HFFc6 (cell line): ENCODE measurements at places on chromosomes 12 and 14.

GRCh38 chr14:97634751-97635150 lies 837.6 kb downstream of the VRK1 start:
- no peak for DNase-seq

DNA sequence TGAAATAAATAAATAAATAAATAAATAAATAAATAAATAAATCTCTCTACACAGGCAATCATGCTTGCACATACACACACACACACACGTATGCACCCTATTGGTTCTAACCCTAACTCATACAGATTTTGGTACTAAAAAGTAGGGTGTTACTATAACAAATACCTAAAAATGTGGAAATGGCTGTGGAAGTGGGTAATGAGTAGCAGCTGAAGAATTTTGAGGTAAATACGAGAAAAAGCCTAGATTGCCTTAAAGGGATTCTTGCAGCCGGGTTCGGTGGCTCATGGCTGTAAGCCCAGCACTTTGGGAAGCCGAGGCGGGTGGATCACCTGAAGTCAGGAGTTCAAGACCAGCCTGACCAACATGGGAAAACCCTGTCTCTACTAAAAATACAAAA lies 15.7 kb upstream of the SLC2A3 start:
- DNase-seq, result no peak

GRCh38 chr14:73796893-73797542 lies 54.6 kb upstream of the PTGR2 start:
- no peak for DNase-seq

GRCh38 chr12:15268927-15269552 lies 47.8 kb upstream of the RERG start:
- DNase-seq, result peak; percentile 75

DNA sequence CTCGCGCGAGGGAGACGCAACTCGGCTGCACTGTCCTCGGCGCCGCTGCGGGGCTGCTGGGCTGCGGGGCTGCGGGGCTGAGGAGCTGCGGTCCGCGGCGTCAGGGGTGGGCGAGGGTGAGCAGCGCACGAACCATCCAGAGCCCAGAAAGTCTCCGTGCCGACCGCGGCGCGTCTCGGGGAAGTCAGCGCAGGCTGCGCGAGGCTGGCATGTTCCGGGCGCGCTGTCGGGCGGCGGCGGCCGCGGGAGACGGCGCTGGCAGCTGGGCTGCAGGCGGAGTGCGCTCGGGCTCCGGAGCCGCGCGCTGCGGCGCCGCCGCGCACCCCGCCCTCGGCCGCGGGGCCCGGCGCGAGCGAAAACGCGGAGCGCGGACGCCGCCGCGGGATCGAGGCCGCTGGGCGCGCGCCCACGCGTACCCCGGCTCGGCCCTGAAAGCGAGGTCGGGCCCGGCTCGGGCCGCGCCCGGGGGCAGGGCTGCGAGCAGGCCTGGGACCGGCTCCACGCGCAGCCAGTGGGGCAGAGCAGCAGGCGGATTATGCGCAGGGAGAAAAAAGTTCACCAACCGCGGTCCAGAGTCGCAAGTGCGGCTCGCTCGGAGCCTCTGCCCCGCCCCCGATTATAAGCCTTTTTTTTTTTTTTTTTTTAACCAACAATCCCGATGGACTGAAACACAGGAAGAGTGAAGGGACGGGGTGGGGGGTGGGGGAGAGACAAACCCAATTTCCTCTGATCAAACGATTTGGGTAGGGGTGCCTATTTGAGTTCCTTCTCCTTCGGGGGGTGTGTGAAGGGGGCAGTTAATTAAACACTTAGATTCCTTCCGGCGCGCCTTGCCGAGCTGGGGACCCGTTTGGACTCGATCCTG lies at the start of gene PRICKLE1:
Gene PRICKLE1 (minus strand): TSS at position 282 of the 865 bp plus-strand sequence. CDS start 117,230 bp downstream, outside the sequence.
- DNase-seq, result no peak

DNA sequence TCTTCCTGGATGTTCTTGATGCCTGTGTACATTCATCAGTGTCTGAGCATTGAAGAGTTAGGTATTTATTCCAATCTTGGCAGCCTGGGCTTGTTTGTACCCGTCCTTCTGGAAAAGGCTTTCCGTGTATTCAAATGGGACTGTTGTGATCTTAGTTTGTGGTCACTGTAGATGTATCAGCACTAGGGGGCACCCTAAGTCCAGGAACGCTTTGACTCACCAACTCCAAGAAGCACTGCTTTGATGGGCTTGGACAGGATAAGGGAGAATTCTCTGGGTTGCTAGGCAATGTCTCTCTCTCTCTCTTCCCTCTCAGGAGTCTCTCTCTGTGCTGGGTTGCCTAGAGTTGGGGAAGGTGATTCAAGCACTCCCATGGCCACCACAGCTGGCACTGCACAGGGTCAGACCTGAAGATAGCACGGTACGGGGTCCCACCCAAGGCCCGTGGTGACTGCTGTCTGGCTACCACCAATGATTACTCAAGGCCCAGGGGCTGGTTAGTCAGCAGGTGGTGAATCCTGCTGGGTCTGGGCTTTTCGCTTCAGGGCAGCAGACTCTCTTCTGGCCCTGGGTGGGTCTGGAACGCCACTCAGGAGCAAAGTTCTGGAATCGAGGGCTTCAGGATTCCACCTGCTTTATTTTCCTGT lies 211.1 kb upstream of the RGS6 start:
- DNase-seq, result peak; percentile 78

- peak; percentile 80 for DNase-seq
Observed at GRCh38 chr14:100761481-100761880, 34.8 kb downstream of the DLK1 start.

- DNase-seq, result no peak
Observed at GRCh38 chr12:132771126-132771838, 9.7 kb upstream of the ANKLE2 start.

DNA sequence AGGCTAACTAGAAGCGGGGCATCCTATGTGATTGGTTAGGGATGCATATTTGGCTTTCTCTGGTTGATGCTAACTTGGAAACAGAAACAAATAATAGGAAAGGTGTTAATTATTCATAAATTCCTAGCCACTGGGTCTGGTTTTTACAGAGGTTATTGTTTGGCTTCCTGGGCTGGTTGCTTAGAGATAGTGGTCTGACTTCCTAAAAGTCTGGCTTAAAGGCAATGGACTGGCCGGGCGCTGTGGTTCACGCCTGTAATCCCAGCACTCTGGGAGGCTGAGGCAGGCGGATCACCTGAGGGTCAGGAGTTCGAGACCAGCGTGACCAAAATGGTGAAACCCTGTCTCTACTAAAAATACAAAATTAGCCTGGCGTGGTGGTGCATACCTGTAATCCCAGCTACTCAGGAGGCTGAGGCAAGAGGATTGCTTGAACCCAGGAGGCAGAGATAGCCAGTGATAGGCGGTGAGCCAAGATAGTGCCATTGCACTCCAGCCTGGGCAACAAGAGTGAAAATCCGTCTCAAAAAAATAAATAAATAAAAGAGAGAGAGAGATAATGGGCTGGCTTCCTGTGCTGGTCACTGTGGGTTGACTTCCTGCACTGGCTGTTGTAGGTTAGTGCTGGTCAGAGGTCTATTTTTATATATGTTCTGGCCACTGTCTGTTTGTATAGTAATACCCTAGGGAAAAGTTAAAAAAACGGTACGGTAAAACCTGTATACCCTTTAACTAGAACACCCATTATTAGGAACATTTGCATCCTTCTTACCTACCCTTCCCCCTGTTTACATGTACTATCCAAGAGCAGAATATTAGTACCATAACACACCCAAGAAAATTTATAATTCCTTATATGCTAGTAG lies 24.1 kb downstream of the OR6S1 start:
- DNase-seq, result no peak

GRCh38 chr12:13367973-13368372 lies 171.4 kb downstream of the EMP1 start:
- no peak for DNase-seq

GRCh38 chr12:49825360-49825970 lies 2.7 kb downstream of the NCKAP5L start:
- DNase-seq, result peak; percentile 48

DNA sequence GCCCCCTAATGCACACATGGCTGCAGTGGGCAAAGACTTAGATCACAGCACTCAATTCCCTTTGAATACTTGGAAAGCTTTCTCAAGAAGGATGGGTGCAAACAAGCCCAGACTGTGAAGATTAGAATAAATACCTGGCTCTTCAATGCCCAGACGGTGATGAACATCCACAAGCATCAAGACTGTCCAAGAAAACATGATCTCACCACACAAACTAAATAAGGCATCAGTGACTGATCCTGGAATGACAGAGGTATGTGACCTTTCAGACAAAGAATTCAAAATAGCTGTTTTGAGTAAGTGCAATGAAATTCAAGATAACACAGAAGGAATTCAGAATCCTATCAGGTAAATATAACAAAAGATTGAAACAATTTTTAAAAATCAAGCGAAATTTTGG lies 43.8 kb upstream of the ZDHHC17 start:
- DNase-seq, result peak; percentile 58

DNA sequence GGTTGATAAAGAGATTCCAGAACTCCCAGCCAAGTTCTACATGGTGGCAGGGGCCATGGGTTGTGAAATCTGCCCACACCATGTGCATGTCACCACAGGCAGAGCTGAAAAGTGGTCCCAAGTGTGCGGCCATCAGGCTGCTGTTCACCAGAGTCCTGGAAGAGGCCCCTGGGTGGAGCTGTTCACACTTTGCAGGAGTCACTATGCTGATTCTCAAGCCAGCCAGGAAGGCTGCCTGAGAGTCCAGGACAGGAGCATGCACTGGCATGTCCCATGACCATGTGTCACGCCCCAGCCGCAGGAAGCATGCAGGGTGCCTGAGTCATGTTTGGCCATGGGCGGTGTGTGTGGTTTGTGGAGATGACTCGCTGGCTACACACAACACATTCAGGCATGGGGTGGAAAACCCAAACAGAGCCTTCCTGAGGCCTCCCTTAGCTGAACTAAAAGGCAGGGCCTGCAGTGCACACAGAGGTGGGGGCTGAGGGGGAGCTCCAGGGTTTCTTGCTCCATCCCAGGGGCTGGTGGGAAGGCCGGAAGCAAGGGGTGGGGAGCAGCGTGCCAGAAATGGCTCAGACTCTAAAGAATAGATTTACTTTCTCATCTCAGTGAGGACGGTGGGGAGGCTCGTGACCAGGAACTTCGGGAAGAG lies 19.4 kb downstream of the ABCB9 start:
- peak; percentile 100 for DNase-seq

GRCh38 chr12:66929121-66929520 lies 250.2 kb upstream of the GRIP1 start:
- no peak for DNase-seq

- no peak for DNase-seq
Observed at GRCh38 chr14:89992273-89992672, 36.5 kb downstream of the TDP1 start.

DNA sequence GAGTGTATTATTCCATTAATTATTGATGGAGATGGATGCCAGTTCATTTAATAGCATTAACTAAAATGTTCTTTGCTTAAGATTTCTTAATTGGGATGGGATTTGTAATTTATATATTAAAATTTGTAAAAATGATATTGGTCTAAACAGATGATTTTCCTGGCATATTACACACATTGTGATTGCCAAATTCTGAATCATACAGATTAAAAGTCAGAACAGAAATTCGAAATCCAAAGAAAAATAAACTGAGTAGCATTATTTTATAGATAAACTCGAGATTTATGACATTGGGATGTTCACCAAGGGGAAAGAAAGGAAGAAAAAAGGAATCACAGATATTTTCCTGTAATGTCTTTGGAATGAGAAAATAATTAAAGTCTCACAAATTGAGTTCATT lies 481.1 kb downstream of the CCER1 start:
- DNase-seq, result no peak

- DNase-seq, result no peak
Observed at GRCh38 chr12:102960766-102961465, 3.4 kb downstream of the ASCL1 start.

DNA sequence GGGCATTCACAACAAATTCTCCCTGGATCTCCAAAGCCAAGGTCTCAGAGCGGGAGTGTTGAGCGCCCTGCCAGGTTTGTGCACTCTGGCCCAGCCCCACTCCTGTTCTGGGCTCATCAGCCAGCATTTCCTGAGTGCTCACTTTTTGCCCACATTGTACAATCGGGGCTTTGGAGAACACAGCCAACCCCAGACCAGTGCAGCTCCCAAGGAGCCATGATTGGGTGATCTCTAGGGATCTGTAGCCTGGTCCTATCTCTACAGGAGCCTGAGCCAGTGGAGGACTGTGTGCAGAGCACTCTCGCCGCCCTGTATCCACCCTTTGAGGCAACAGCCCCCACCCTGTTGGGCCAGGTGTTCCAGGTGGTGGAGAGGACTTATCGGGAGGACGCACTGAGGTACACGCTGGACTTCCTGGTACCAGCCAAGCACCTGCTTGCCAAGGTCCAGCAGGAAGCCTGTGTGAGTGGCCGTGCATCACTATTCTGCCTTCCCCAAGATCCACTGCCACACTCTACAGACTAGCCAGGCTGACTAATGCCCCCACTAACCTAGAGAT lies 2.8 kb downstream of the ARHGEF40 start:
- DNase-seq, result no peak

DNA sequence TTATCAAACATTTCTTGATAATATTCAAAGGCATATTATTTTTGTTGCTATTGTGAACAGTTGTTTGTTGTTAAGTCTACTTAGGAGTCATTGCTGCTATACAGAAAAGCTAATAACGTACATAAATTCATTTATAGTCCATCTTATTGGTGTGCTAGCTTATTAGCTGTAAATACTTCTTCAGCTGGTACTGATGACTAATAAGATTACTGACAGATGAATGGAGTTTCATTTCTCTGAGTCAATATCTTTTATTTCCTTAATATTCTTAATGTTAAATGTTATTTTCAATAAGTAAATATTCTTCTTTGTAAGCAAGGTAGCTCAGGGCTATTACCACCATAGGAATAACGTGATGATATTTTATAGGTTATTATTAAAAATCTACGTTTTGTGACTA lies 139.4 kb upstream of the SLCO1C1 start:
- no peak for DNase-seq

DNA sequence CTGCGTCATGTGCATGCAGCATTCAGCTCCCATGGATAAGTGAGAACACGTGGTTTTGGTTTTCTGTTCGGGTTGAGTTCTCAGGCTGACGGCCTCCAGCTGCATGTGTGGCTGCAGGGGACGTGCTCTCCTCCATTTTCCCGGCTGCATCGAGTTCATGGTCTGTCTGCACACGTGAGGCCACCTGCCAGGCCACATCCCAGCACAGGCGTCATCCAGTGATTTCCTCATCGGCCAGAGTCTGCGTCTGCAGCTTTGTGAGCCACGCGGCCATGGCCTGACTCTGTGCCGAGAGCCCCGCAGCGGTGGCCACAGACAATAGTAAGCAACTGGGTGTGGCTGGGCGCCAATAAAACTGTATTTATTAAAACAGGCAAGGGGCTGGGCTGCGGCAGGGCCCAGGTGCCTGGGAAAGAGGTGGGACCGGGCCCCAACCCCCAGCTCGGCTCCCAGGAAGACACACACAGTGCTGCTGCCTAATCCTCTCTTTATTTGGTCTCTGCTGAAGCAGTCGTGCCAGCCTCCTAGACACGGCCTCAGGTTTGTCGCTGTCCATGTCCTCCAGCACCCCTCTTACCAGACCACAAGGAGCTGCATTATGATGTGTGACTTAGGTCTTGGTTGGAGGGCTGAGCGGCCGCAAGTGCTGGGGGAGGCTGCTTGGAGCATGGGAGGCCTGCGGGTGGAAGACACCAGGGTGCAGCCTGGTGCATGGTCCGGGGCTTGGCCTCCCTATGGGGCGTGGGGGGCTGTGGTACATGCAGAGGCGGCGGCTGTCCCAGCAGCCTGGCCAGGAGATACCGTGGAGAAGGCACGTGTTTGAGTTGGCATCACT lies 52.0 kb downstream of the NOC4L start:
- DNase-seq, result no peak

- DNase-seq, result no peak
Observed at GRCh38 chr12:22043943-22044342, 2.1 kb upstream of the CMAS start.
